Stimulated activated CD4-positive, alpha-beta T cell treated with anti-CD3 and anti-CD28 coated beads, Interleukin-12 subunit alpha, Interleukin-12 subunit beta, amount 100 ng/mL, for 48 hours (primary cell): ENCODE measurements at places on chromosomes 7 and 10.

GRCh38 chr10:29249018-29249417 is 39.9 kb upstream of the LYZL1 start:
- no peak for DNase-seq

- DNase-seq = no peak
Observed at GRCh38 chr7:139271718-139272628, 40.9 kb downstream of the UBN2 start.

DNA sequence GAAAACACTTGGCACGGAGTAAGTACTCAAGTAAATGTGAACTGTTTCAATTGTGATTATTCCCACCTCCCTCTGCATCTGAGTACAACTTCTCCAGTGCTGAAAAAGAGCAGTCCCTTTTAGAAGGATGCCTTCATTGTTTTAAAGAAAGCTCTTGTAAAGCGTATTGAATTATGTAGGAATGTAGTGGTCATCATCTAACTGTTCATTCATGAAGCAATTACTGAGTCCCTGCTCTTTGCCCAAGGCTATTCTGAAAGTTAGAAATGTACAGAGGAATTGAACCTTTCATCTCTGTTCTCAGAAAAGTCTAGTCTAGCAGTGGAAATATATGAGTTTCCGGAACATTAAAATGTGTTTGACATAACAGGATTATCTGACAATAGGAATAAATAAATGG is 127.8 kb downstream of the CACNB2 start:
- DNase-seq = no peak

- no peak for DNase-seq
Observed at GRCh38 chr7:114539575-114539974, 125.0 kb downstream of the FOXP2 start.

- no peak for DNase-seq
Observed at GRCh38 chr10:124739986-124740368, 4.2 kb downstream of the FAM53B start.

GRCh38 chr7:134920026-134920753 is 66.1 kb upstream of the AGBL3 start:
- DNase-seq = no peak

- no peak for DNase-seq
Observed at GRCh38 chr7:148334959-148335577, 255.5 kb upstream of the C7orf33 start.
